M059J (cell line): ENCODE measurements at places on chromosomes 7 and 10.

DNA sequence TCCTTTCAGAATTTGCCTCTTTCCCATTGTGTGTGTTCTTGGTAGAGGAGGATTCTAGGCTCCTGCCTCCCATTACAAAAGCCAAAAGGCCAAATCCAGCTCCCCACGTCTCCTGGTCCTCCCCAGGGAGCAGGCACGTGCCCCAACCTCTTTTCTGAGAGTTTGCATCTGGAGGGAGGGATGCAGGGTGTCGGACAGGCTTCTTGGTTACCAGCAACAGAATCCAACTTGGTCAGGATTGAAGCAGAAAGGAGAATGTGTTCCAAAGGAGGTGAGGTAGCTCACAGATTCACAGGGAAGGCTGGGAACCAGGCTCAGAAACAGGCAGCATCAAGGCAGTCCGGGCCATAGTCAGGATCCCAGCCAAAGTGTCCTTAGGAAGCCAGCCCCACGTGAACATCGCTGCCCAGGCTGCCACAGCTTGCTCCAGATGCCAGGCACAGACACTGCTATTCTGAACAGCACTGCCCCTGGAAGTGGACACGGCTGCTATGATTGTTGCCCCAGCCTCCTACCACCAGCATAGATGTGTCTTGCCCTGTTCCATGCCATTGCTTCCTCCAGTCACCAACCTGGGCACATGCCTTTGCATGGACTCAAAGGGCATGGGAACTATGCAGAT is 264.2 kb upstream of the ZMIZ1 start:
- no peak for DNase-seq

GRCh38 chr7:72015136-72015535 is 397.0 kb downstream of the CALN1 start:
- DNase-seq: no peak

- DNase-seq: no peak
Measured at GRCh38 chr7:5754981-5755599, 26.4 kb downstream of the RNF216 start.

- peak; percentile 83 for DNase-seq
Measured at GRCh38 chr10:103145860-103146466, 47.1 kb downstream of the NT5C2 start.

DNA sequence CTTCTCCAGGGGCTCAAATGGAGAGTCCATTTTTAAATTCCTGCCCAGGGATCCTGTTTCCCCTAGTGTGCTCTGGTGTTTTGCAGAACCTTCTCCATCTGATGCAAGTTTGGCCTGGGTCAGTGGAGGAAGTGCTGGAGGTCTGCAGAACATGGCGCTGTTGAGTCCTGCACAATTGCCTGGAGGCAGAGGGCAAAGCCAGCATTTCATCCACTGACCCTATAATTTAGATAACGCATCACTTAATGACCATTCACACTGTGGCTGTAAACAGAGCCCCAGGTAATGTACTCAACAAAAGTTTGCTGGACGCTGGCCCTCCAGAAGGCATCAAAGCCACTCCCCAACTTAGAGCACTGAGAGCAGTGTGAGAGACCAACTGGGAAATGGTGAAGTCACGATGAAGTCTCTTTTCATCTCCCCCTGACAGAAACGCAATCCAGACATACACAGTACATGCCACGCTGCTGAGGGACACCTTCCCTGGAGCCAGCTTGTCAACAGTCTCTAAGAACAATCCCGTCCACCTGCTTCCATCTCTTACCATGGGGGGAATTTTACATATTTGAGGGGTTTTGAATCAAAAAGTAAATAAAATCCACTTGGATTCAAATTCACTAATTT is 13.4 kb downstream of the C10orf71 start:
- DNase-seq: no peak

DNA sequence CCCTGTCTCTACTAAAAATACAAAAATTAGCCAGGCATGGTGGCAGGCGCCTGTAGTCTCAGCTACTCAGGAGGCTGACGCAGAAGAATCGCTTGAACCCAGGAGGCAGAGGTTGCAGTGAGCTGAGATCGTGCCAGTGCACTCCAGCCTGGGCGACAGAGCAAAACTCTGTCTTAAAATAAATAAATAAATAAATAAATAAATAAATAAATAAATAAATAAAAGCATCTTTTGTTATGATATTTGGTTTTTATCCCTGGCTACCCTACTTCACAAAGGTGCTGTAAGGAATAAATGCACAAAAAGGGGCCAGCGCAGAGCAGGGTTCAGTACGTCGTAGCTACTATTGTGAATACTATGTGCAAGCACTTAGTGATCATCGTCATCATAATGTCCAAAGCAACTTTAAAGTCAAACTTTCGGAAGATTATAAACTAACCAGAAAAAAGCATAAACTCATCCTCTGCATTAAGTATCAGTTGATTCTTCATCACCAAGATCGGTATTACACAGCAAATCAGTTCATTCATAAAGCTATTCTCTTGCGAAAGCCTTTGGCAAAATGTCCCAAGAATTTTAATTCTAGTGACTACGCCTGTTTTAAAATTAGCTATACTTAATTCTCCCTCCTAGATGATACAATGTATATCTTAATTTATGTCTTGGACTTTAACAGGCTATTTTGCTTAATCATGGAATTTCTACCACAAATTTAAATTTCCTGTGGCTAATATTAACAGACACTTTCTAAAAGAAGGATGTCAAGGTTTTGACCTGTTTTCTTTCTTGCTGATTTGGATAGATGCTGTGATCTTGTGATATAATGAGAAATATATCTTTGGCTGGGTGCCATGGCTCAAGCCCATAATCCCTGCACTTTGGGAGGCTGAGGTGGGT is 7.6 kb upstream of the NFE2L3 start:
- no peak for DNase-seq

DNA sequence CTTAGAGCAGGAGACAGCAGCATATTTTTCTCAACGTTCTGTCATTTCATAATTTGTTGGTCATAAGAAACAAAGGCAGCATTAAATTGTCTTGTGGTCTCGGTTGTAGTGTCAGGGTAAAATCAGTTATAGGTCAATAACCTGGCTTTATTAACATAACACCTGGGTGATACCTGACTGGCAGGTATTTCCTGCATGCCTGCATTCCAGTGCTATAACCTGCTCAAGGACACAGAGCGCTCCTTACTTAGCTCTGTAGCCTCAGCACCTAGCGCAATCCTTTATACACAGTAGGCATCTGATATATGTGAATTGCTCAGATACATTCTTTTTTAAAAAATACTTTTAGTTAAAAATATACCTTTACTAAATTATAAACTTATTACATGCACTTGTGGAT is 38.9 kb upstream of the PRKG1 start:
- no peak for DNase-seq

DNA sequence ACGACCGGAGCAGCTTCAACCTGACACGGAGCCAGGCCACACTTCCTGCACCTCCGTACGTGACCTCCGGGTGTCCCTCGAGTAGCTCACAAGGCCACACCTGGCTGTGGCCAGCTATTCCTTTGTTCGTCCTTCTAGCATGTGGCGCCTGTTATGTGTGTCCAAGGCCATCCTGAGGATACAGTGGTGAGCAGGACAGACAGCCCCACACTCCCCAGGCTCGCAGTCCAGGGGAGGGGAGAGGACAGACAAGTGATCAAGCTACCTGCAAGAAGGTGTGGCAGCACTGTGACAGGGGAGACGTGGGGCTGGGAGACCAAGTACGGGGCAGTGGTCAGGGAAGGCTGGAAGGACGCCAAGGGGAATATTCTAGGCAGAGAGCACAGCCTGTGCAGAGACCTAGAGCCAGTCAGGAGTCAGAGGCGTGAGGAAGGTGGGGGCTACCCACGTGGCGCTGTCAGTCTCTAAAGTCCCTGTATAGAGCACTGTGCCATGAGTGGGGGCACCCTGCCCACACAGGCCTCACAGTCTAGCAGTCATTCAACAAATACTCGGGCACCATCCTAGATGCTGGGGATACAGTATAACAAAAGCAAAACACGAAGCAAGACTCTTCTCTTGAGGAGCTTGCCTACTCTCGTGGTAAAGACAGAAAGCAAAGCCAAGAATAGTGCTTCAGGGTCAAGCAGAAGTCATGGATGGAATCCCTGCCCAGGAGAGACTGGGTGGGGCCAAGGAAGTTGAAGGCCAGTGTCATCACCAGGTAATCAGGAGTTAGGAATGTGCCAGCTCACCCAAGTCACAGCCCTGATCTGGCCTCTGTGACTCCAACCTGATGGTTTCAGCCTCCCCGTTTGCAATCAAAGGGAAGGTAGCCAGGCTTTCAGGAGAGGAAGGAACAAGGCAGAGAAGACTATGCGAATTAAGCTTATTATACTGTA is 58.6 kb downstream of the PROSER2 start:
- peak; percentile 73 for DNase-seq

DNA sequence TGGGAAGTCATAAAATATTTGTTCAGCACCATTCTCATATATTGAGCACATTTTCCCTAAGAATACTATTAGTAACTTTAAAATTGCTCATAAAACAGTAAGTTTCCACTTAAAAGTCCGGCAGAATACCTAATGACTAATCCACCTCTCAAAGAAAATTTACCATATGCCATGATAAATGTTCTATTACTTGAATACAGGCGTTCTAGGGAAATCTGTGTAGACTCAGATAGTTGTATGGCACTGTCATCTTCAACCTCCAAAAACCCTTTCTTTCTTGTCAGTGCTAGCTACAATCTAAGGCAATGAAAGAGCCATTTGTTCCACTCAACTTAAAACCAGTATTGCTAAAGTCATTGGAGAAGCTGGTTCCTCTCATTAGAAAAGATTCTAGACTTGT is 7.3 kb downstream of the GPR37 start:
- DNase-seq: peak; percentile 27

- peak; percentile 89 for DNase-seq
Measured at GRCh38 chr10:6171881-6172695, 30.6 kb upstream of the PFKFB3 start.

- no peak for DNase-seq
Measured at GRCh38 chr7:45268013-45268412, 110.4 kb downstream of the RAMP3 start.

DNA sequence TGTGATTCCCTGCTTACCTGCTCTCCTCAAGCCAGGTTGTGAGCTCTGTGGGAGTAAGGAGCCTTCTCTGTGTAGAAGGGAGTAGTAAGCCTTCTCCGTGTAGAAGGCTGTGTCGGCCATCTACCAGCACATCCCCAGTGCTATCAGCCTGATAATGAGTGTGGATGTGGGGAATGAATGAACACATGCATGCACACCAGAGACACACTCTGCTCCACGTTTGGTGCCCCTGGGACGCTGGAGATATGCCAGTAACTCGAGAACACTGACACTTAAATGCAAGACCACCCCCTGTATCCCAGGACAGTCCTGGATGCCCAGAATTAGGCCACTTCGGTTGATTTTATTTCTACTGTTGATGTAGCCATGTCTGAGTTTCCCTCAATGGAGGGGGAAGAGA is 21.1 kb upstream of the GPR26 start:
- DNase-seq: no peak

DNA sequence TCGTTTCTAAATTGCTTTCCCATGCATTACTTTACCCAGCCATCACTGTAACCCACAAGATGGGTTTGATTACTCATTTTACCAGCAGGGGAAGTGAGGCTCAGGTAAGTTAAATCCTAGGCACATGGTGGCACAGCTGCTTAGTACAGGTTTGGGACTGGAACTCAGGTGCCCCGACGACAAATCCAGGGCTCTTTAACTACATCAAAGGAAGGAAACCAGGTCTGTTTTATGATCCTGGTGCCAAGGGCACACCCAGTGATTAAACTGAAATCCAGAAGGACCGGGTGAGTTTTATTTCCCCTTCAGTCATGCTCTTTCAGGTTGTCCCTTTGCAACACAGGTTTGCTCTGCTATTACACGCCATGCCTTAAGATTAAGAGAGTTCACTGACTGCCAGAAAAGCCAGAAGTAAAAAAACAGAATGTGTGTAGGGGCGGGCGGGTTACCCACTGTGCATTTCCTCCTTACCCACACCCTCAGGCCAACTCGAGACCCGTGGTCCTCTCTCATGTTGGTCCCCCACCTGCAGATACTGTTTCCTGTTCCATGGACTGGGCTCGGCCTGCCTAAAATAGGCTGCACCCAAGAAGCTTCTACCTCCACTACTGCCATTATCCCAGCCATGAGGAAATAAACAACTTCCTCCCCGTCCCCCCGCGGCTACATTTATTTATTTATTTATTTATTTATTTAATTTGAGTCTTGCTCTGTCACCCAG is 55.1 kb upstream of the KDM7A start:
- no peak for DNase-seq

- DNase-seq: peak; percentile 24
Measured at GRCh38 chr10:69892816-69893215, 91.1 kb downstream of the COL13A1 start.

GRCh38 chr7:132300599-132301277 is 275.5 kb downstream of the PLXNA4 start:
- no peak for DNase-seq

DNA sequence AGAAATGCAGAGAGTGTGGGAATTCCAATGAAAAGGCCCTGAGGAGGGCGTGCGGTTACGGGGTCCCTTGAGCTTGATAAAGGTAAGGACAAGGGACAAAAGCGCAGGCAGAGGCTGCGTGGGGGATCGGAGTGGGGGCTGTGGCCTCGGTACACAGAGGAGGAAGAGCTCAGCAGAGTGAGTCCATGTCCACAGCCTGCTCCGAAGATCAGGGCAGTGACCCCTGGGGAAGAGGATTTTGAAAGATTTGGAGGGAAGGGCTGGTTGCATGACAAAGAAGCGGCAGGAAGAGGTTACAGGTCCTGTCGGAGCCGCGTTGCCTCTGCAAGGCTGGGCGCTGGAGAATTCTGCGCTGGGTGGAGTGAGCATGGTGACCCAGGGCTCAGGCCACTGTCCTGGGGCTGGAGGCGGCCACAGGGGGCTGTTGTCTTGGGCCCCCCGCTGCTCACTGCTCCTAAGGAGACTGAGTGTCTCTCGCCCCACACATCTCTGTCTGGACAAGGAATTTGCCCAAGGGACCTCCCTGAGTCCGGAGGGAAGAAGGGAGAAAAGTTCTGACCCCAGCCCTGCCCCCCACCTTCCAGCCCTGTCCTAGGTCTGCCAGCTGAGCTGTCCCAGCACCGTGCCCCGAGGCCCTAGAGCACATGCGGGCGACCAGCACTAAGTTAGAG is 69.8 kb upstream of the INSIG1 start:
- no peak for DNase-seq

- peak; percentile 18 for DNase-seq
Measured at GRCh38 chr7:120941064-120941463, 9.5 kb upstream of the ING3 start.

DNA sequence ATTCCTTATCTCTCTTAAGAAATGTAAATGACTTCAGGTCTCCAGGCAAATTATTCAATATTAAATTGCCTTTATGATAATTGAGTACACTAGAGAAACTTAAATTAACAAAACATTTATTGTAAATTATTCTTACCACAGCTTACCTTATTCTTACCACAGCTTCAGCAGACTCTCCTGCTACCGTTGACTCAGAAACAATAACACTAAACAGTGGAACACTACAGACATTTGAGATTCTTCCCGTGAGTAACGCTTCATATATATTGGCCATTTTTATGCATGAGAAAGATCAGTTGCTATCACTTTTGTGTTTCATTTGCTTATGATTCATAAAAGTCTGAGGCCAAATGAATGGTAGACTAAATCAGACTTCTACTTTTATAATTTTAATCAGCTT is 28.7 kb downstream of the TMEM243 start:
- DNase-seq: no peak

- DNase-seq: no peak
Measured at GRCh38 chr7:144525956-144526355, 122.5 kb upstream of the NOBOX start.
